ENCODE measurements at places on chromosomes 2 and 18.
A peak's percentile ranks its signal among the peaks of the same experiment; 100 is the strongest.

DNA sequence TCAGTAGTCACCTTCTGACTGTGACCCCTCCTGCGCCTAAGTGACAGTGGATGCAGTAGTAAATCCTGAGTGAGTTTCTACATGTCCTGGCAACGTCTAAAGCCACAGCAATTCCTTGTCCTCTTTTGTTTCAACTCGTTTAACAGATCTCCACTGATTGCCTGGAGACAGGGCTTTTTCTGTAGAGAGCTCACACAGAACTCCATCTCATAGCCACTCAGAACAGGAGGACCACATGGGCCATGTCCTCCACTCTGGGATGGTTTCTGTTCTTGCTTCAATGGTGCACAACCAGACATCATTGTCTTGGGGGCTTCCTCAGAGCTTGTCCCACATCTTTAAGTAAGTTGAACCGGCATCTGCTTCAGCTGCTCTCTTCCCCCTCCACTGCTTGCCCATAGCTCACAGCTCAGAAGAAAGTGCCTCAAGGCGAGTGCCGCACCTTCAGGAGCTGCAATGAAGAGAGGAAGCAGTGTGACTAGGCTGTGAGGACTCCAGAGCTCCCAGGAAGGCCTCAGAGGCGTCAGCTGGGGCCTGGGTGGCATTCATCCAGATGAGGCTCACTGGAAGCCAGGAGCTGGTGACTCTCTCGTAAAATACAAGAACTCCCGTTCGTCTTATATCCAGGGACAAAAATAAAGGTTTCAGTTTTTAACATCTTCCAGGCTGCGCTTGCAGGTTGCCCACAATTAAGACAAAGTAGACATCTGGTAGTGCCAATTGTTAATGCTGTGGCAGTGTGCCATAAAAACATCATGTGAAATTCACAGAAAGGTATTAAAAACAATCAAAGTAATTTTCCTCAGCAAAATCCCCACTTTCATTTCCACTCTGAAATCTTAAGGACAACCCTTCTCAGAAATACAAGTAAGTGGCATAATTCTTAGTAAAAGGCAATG, 37.3 kb downstream of the ST3GAL5 start:
- DNase-seq, result no peak

DNA sequence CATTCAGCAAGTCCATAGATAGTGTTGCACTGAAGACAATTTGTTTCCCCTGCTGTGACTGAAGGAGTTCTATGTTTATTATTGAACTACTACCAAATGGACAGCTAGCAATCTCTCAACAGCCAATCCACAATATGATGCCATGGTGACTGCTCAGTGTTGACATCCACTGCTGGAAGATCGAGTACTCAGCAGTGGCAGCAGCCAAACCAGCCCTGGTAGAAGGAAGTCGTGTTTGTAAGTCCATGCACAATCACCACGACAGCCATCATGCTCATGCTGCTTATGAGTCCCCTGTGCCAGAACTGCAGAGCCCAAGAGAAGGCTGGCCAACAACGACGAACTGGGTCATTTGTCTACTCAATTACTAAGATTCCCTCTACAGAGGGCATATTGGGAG, 66.4 kb downstream of the OSR1 start:
- DNase-seq, result no peak

- DNase-seq, result peak; percentile 77
Measured at GRCh38 chr2:86786001-86786536, 4.6 kb downstream of the CD8A start.

DNA sequence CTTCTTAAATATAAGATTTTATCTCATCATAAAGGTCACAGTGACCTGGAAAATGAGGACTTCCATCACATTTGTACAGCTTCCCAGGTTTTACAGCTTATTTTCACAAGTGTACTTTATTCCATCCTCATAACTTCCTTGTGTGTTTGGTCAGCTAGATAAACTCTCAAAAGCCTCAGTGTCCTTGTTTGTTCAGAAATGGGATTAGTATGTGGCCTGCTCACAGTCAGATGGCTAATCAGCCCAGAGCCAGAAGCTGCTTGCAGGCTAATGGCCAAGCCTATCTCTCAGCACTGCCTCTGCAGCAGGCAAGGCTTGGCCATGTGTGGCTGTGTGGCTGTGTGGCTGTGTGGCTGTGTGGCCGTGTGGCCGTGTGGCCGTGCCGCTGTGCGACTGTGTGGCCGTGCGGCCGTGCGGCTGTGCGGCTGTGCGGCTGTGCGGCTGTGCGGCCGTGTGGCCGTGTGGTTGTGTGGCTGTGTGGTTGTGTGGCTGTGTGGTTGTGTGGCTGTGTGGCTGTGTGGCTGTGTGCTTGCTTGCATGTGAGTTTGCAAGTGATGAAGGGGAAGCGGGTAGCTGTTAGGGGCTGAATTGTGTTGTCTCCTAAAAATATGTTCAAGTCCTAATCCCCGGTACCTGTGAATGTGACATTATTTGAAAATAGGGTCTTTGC, 233.0 kb upstream of the TNP1 start:
- no peak for DNase-seq

DNA sequence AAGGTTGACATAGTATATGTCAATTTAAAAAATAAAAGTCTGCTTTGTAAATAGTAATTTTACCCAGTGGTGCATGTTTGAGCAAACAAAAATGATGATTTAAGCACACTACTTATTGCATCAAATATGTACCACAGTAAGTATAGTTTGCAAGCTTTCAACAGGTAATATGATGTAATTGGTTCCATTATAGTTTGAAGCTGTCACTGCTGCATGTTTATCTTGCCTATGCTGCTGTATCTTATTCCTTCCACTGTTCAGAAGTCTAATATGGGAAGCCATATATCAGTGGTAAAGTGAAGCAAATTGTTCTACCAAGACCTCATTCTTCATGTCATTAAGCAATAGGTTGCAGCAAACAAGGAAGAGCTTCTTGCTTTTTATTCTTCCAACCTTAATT, 78.6 kb upstream of the CSRNP3 start:
- no peak for DNase-seq

DNA sequence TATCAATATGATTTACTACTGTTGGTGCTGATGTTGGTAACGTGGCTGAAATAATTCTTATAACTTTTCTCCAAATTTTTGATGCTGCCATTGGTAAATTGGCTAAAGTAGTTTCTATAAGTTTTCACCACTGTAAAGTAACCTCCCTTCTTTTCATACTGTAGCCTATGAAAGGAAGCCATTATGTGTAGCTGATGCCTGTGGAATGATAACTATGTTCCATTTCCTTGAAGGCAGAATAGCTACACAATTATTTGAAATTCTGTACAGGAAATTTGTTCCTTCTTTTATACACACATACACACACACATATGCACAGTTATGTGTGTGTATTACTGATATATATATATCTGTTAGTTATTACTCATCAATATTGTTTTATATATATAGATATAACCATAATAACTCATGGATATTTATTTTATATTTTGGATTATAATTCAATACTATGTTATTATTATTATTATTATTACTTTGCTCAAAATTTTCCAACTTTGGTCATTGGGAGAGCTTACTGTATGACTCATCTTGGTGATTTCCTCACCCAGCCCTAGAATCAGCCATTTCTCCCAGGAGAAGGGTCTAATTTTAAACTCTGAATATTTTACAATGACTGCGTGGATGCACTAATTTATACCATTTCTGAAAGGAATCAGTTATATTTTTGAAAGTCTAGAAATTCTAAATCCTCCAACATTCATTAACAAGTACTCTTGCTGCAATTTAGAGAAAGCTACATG, 1677.7 kb downstream of the SUCLG1 start:
- no peak for DNase-seq

GRCh38 chr2:172888714-172889669, 153.3 kb downstream of the RAPGEF4 start:
- DNase-seq, result no peak

GRCh38 chr2:233234264-233234663, 17.2 kb upstream of the ATG16L1 start:
- no peak for DNase-seq

DNA sequence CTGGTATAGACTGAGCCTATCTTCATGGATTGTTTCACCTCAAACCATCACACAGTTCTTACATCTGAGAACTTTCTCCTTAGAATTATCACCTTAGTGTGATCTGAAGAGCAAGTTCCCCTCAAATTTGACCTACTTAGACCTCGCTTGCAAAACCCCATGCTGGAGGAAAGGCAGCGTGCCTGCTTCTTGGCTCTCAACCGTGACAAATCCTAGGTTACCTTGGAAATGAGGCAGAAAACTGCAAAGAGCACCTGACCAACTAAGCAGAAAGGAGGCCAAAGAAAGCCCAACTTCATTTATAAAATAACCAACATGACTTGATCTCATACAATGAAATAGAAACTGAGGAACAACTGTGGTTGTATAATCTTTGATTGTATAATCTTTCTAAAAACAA, 146.4 kb downstream of the RAB3GAP1 start:
- DNase-seq, result no peak

- no peak for DNase-seq
Measured at GRCh38 chr2:165791421-165792103, 2.5 kb downstream of the GALNT3 start.

DNA sequence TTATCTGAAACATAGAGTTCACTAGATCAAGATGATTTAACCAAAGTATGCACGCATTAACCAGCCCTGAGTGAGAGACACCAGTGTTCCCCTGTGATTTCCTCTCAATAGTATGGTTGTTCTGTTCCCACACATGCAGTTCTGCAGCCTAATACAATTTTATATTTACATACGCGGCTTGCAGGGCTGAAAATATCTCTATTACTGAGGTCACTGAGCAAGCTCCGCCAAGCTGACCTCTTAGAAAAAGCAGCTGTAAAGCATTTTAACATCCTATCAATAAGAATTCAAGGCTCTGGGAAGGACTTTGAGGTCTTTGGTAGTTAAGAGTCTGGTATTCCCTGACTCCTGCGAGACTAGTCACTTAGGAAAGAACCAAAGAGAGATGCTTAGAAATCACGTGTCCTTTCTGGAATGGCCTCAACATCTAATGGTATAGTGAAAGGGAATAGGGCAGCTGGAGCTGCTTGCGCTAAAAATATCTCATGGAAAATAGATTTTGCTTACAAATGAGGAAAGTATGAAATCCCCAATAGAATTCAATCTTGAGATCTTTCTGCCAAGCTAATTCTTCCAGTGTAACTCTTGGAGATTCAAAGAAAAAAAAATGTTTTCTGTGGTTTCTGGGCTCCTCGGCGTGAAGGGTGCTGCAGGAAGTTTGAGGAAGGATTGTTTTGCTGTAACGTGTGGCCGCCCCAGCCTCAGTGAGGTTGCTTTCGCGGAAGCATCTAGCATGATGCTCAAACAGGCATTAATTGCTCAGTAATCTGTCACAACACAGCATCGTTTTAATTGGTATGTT, 59.2 kb downstream of the DOCK10 start:
- DNase-seq, result no peak

DNA sequence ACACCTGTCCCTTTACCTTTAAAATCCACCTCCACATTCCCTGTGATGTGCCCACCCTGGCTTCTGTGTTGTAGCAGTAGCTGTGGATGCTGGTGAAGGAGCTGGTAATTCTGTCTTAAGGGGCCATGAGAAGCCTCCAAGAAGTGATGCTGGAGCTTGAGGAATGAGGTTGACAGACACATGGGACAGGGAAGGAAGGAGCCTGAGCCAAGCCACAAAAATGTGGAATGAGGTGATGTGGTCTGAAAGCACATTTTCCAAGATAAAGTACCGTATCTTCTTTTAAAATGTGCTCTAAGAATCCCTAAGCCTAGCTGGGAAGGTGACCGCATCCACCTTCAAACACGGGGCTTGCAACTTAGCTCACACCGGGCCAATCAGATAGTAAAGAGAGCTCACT, 31.2 kb downstream of the VWA3B start:
- no peak for DNase-seq
